Stimulated activated CD4-positive, alpha-beta T cell treated with anti-CD3 and anti-CD28 coated beads, Interleukin-2, amount 100 ng/mL, for 4 hours (primary cell): ENCODE measurements at places on chromosomes 11 and 22.

DNA sequence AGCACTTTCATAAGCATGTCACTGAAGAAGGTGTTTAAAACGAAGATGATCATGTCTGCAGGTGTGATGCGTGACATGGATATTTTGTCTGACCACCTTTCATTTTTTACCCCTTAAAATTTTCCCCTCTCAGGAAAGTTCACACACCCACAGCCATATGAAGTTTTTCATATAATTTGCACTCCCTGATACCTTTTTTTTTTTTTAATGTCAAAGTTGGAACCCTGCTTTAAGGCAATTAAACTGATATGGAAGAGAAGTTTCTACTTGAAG lies 104.6 kb downstream of the ATXN10 start:
- no peak for DNase-seq

GRCh38 chr11:87301785-87302540 lies 264.2 kb downstream of the TMEM135 start:
- no peak for DNase-seq

DNA sequence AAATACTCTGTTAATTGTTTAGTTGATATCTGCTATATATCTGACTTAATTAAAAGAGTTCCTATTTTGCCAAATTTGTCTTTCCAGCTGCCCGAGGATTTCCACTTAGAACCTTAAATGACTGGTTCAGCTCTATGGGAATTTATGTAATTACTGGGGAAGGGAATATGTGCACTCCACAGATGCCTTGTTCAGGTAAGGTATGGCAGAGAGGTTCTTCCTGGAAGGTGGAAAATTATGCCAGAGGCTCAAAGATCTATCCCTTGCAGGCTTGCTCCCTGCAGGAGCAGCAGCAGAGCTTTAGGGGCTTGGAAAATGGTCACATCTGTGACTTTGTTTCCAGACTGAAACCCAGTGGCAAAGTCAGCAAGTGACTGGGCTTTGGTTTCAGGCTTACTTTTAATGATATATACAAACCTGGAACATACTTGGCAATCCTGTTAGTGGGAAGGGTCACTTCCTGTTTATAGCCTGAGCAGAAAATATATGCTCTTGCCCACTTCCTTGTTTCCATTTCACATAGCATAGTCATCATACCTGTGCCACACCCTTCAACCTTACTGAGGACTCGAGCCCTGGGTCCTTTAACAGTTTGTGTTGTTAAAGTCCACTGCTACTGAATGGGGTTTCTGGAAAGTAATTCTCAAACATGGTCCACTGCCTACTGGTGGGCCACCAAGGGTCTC lies 23.7 kb downstream of the WBP2NL start:
- no peak for DNase-seq

DNA sequence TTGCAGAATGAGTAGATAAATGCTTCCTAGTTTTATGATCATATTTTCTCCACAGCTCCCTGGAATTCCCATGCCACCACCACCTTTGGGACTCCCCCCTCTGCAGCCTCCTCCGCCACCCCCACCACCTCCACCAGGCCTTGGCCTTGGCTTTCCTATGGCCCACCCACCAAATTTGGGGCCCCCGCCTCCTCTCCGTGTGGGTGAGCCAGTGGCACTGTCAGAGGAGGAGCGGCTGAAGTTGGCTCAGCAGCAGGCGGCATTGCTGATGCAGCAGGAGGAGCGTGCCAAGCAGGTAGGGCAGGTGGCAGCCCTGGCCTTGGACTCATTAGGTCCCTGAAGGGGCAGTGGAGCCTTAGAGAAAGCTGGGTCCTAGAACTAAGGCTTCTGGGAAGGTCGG lies 2.9 kb downstream of the SF3B2 start:
- DNase-seq, result no peak

- DNase-seq, result no peak
These were observed 4.7 kb upstream of the ASCC2 start for GRCh38 chr22:29842740-29843139.

- DNase-seq, result no peak
These were observed 23.3 kb downstream of the PTDSS2 start for GRCh38 chr11:473415-473814.

DNA sequence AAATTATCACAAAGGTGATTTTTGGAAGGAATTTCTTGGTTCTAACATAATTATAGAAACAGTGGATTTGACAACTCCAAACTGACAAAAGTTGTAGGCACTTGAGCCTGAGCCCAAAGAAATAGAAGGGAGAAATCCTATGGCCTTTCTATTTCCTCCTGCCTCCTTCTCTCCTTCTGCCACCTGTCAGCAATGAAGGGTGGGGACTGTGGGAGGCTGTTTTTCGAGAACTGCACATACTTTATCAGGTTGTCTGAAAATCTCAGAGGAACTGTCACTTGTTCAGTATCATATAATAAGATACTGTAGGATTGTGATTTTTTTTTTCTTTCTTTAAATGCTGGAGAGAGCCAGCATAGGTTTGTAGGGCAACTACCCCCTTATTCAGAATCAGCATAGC lies 187.9 kb upstream of the SESN3 start:
- no peak for DNase-seq

DNA sequence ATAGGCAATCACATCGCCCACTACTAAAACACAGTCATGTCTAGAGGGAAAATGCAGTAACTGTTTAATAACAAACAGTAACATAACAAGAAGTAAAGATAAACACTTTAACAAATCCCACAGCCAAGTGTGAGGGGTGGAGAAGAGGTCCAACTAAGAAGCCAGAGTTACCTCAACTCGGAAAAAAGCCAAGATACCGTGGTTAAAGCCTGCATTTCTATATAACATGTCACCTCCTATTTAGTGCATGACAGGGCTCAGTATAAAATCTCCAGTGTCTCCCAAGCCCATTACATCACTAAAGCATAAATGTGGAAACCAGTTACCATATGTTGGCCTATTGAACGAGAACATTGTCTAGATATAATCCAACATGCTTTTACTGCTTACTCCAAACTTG lies 281.7 kb downstream of the LRRC4C start:
- DNase-seq, result no peak

- no peak for DNase-seq
These were observed 1.5 kb downstream of the SLC43A1 start for GRCh38 chr11:57513911-57514537.

GRCh38 chr11:68212421-68213134 lies 518 bp downstream of the KMT5B start:
- no peak for DNase-seq

- DNase-seq, result no peak
These were observed 16.4 kb upstream of the FLRT1 start for GRCh38 chr11:64019106-64020037.

- no peak for DNase-seq
These were observed 80.1 kb downstream of the MICAL3 start for GRCh38 chr22:17944256-17944655.
